Right lobe of liver (tissue), 6 donors: ENCODE measurements at places on chromosomes 2 and 18. TPM values are rescaled to one million over a fixed set of nuclear protein-coding genes. Genes with fewer than 3 reads are reported as not detected.

The FRZB gene
- total RNA-seq: 0.68 TPM

DNA sequence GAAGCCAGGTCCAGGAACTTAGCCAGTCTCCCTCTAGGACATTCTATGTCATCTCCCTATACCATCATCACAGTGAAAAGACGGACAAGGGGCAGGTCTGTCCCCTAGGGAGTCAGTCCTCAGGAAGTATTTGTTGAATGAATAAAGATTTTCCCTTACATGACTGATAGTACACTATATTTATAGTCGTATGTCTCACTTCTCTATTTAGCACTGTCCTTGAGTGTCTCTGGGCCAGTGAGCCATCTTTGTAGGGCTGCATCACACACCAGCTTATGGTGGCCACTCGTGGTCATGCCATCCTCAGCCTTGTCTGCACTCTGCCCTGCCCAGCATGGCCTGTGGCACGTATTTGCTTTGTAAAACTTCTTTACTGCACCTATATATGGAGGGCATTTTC is 25.8 kb downstream of the PTPN18 start:
- DNase-seq: no peak

DNA sequence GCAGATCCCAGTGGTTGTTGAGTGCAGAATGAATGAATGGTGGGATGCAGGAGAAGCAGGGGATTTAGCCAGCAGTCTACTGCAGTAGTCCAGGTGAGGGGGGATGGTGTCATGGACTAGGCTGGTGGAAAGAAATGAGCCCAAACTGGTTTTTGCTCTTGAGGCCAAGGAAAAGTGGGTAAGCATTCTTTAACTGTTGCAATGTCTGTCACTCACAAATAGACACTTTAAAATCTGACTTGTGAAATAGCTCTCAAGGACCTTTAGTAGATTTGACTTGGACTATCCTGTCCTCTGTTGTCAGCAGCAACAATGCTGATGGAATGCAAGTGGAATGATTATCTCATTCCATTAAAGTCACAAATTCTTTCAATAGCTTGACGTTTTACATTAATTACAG is 37.5 kb upstream of the STK17B start:
- no peak for DNase-seq

The NTSR2 gene
- not detected for total RNA-seq

GRCh38 chr18:28004606-28005005 is 172.3 kb downstream of the CDH2 start:
- no peak for DNase-seq

DNA sequence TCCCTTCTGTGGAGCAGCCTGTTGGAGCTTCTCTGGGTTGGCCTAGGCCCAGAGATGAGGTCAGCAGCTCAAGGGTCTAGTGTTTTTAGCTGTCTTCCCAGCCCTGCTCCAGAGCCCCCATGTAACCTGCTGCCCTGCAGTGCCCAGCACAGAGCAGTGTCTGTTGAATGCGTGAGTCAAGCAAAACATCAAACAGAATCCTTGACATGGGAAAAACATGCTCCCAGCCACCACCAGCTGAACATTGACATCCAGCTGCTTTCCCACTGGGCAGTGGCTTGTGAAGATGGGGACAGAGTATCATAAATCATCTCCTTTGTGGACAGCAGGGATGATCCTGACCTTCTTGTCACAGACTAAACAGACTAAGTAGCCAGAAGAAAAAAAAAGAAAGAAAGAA is 22.6 kb downstream of the IMPA2 start:
- no peak for DNase-seq

DNA sequence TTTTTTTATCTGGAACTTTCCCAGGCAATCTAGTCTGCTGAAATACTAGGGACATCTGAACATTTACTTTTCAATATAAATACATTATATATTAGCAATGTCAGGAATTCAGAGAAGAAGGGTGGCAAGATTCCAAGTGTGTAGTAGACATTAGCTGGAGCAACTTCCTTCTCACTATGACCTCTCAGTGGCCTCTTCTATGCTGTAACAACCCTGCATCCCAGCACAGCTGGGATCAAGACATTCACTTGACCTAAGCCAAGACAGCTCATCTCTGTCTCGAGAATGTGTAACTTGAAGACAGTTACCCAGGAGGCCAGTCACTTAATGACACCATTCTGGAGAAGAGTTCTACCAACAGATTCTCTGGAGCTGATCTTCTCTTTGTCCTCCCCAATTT is 61.7 kb upstream of the RALBP1 start:
- DNase-seq: no peak

The STAMBP gene
- 16.6 TPM for total RNA-seq

DNA sequence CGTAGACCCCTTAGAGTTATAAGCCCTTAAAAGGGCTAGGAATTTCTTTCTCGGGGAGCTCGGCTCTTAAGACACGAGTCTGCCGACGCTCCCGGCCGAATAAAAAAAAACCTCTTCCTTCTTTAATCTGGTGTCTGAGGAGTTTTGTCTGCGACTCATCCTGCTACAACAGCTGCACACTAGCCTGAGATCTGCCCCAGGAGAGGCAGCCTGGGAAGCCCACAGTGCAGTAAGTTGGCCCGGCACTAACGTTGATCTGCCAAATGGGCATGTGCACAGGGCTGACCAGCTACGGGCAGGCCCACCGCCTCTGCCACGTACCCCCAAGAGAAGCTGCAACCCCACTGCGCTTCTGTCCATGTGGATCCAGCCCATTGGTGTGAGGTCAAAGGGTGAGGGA is 8.4 kb upstream of the LIMS2 start:
- DNase-seq: no peak

DNA sequence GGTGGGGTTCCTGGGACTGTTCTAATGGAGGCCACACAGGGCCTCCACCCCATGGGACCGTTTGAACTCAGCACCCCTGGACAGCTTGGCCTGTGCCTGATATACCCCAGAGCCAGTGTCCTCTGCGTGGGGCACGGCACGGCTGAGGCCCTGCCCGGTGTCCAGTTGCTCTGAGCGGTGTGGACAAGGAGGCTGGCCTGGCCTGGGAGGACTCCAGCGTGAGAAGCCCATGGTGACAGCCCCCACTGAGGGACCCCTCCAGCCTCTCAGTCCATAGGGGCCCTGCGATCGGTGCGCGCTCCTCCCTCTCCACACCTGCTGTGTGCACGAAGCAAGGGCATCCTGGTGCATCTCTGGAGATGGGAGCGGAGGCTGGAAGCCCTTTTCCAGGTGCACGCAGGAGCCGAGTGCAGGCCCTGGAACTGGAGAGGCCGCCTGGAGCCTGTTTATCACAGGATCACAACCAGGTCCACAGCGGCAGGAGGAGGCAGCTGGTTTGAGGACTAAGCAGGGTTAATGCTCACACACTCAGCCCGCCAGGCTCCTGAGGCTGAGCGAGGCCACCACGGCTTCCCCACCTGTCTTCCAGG is 120.2 kb downstream of the PTGR3 start:
- no peak for DNase-seq

GRCh38 chr2:128365217-128365905 is 46.7 kb upstream of the HS6ST1 start:
- peak; percentile 24 for DNase-seq

DNA sequence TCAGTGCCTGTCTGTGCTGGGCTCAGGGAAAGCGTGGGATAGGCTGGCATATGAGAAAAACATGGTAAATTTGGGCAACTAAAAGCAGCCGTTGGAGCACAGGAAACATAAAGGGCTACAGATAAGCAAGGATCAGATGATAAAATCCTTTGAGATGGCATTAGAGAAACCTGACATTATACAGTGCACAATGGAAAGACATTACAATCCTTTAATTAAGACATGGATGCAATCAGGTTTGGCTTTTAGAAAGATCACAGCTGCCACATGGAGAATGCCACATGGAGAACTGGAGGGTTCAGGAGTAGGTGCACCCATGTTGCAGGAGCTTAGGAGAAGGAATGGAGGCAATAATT is 117.3 kb downstream of the CDC42EP3 start:
- DNase-seq: no peak

GRCh38 chr18:24271381-24272228 is 126.0 kb downstream of the OSBPL1A start:
- DNase-seq: peak; percentile 82

GRCh38 chr18:53531896-53532295 is 692.6 kb downstream of the MBD2 start:
- no peak for DNase-seq

The VAMP8 gene
- 59.5 TPM for total RNA-seq

DNA sequence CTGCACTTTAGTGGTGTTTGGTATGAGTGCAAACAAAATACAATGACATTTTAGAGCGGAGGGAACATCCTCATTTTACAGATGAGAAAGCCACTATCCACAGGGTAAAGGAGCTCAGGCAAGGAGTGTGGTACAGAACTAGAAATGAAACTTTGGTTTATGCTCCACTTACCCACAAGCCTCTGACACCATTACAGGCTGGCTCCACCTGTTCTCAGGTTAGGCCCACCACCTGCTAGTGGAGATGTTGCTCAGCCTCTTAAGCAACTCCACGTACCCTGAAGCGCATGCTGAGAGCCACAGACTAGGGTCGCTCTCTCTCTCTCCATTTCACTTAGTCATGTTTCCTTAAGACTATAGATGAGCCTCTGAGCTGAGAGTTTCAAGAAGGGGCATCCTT is 130.0 kb downstream of the MBD2 start:
- DNase-seq: no peak

GRCh38 chr2:205702576-205702975 is 20.3 kb downstream of the NRP2 start:
- no peak for DNase-seq

DNA sequence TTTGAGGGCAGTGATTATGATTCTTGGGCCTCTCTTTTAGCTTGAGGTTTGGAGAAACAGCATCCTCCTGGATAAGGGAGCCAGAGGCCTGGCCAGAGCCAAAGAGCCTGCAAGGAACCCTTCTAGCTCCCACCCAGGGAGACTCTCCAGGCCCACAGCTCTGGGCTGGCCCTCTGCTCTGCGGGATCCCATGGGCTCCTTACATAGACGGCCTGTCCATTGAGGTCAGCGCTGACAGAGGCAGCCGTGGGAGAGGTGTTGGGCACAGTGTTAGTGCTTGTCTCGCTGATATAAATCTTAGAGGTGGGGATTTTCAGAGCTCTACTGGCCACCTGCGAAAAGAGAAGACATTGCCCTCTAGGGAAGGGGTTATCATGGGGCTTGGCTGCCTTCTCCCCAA is 67.2 kb downstream of the XDH start:
- DNase-seq: no peak

GRCh38 chr18:44841752-44842587 is 161.3 kb downstream of the SETBP1 start:
- no peak for DNase-seq

GRCh38 chr2:163759013-163759412 is 23.2 kb upstream of the FIGN start:
- DNase-seq: no peak

- DNase-seq: peak; percentile 74
These were observed 411.0 kb upstream of the ACVR2A start for GRCh38 chr2:147433822-147434221.

DNA sequence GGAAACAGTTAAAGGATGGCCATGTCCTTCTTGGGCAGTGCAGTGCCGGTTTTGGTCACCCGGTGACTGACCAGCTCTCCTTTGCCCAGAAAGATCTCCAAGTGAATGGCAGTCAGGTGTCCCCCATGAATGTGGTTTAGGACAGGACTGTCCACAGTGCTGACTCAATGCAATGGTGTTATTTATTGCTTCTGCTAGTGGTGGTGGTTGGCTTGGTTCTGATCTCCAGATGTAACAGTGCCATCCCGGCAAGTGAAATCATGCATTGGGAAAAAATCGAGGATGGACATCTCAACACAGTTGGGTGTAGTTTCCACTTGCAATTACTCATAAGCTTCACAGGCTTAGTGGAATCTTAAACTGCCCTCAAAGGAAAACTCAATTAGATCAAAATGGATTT is 81.9 kb downstream of the TGOLN2 start:
- no peak for DNase-seq

GRCh38 chr2:239685556-239685955 is 284.7 kb upstream of the HDAC4 start:
- DNase-seq: no peak

DNA sequence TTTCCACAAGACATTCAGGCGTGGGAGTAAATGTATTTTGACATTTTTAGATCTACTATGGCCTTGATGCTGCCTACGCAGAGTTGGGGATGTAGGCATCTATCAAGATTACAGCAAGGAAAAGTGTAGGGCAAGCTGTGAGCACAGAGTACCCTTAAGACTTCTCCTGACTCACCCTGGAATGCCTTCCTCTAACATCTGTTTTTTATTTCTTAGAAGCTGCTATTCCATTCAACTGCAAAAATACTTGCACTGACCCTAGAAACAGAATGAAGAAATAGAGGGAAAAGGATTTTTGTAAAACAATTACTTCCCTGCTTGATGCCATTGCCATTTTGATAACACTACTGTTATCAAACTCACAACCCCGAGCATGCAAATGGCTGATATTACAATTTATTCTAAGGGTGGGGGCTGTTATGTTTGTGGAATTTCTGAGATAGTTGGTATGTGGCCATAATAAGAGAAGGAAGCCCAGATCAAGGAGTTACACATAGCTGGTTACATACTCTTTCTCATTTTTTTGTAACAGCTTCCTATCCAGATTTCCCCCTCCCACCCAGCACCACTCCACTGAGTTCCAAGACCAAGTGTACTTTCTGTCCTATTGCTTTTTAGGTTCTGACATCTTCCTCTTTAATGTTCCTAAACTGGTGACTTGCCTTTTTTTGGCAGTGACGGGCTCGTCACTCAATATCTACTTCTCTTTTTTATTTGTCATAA is 6.0 kb upstream of the ROCK1 start:
- DNase-seq: no peak

GRCh38 chr2:23589220-23589647 is 204.3 kb downstream of the KLHL29 start:
- no peak for DNase-seq

DNA sequence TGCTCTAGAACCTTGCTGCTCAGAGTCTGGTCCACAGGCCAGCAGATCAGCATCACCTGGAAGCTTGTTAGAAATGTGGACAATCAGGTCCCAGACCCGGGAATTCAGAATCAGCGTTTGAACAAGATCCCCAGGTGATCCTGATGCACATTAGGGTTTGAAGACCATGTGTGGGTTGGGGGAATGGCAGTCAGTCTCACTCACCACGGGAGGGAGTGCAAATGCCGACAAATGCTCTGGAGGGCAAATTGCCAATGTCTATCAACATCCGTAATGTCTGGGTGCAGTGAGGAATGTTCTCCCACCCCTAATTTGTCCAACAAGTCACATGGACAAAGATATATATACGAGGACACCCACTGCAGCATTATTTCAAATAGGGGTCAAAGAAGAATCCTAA is 34.5 kb downstream of the INPP5D start:
- peak; percentile 37 for DNase-seq

The IL36RN gene
- not detected for total RNA-seq

GRCh38 chr2:26885651-26886329 is 37.9 kb downstream of the DPYSL5 start:
- no peak for DNase-seq

- DNase-seq: no peak
These were observed 29.0 kb upstream of the DARS1 start for GRCh38 chr2:136014411-136014810.

- no peak for DNase-seq
These were observed 126.7 kb downstream of the ARHGAP15 start for GRCh38 chr2:143255899-143256298.

The OXER1 gene
- total RNA-seq: 29.4 TPM
